ENCODE measurements at places on chromosomes 6 and 20.

DNA sequence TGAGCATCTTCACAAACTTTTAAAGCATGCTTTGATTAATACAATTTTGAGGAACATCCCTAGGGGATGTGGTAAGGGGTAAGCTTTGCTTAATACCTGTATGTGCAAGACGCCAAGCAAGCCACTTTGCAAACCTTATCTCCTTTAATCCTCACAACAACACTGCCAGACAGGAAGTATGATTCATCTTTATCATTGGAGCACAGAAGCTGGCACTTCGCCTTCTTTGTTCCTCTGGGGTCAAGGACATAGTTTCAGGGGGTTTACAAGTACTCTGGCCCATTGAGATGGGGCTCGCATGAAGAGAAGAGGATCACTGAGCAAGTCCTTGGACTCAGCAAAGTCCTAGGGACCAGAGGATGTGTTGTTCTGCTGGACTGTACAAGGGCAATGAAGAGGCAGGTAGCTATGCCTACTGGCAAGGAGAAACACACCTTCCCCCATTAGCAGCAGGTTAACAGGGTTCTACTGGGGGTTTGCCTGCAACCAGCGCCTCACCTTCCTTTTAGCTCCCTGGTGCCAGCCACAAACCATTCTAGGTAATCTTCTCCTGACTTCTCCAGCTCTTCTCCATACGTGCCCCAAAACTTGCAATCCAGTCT lies 8.8 kb downstream of the TMEM244 start:
- DNase-seq = no peak

DNA sequence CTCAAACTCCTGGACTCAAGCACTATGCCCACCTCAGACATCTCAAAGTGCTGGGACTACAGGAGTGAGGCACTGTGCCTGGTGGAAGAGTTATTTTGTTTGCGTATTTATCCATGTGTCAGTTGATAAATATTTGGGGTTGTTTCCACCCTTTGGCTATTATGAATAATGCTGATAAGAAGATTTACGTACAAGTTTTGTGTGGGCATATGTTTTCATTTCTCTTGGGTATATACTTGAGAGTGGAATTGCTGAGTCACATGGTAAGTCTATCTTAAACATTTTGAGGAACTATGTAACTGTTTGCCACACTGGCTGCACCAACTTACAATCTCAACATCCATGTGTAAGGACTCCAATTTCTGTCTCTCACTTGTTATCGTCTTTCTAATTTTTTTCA lies 200.3 kb downstream of the RNGTT start:
- no peak for DNase-seq

DNA sequence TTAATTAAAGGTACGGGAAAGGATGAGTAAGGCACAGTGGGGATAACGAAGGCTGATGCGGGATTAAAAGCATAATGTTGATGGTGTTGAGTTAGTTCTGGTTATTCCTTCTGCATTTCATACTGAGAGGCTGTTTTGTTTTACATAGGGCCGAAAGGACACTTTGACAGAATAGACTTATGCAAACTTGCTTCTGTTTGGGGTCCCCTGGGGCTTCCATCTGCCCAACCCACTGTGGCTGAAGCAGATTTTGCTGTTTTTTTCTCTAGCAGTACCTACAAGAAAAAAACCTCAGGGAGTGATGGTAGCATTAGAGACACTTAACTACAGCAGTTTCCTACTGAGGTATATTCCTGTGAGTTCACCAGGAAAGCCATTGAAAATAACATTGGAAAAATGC lies 136.1 kb upstream of the SUPT3H start:
- DNase-seq = no peak

GRCh38 chr20:43746344-43747137 lies 19.7 kb upstream of the GTSF1L start:
- no peak for DNase-seq

DNA sequence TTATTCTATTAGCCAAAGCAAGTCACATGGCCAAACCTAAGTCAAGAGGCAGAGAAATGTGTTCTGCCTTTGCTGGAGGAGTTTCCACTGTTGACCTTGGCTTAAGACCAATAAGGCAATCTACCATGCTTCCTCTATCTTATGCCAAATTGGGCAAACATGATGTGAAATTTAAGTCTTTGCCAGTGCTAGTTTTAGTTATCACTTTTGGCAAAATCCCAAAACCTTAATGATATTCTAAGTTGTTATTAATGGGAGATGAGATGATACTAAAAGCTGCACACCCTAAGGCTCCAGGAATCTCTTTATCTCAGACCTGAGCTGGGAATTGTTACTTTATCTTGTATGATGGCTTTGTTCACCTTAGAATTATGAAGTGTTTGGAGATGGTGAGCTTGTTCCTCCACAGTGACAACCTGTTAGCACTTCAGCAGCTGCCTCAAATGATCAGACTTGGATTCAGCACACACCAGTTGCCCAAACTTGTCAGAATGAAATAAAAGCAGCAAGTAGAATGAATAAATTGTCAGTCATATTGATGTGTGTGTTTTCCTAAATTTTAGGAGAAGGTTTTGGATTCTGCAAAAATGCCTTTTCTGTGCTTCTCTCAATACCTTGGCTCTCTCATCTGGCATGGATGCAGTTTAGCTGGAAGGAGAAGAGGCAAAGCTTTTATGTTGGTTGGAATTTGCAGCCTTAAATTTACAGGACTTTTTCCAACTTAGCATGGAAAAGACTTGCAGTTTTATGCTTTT lies 49.3 kb downstream of the RIN2 start:
- no peak for DNase-seq

- no peak for DNase-seq
These were observed 8.3 kb downstream of the CCM2L start for GRCh38 chr20:32018269-32019155.

DNA sequence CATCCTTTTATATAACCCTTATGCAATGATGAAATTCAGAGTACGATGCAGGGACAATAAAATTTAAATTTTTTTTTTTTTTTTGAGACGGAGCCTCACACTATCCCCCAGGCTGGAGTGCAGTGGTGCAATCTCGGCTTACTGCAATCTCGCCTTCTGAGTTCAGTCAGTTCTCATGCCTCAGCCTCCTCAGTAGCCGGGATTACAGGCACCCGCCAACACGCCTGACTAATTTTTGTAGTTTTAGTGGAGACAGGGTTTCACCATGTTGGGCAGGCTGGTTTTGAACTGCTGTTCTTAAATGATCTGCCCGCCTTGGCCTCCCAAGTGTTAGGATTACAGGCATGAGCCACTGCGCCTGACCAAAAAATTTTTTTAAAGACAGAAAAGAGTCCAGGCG lies 15.2 kb downstream of the MTO1 start:
- no peak for DNase-seq

DNA sequence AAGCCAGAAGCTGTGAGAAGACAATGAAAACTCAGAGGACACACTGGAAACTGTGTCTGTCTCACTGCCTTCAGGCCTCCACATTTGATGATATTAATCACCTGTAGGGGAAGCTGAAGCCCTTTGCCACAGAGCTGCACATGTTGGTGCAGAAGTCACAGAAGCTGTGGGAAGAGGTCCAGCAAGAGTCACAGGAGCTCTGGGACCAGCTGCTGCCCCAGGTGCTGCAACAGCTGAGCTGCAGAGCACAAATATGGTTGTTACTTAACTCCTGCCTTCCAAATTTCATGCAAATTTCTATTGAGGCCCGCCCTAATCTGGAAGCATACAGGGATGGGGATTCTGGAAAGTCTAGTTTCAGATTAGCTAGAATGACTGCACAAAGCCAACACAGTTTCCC lies 169.3 kb downstream of the OGFRL1 start:
- DNase-seq = no peak

DNA sequence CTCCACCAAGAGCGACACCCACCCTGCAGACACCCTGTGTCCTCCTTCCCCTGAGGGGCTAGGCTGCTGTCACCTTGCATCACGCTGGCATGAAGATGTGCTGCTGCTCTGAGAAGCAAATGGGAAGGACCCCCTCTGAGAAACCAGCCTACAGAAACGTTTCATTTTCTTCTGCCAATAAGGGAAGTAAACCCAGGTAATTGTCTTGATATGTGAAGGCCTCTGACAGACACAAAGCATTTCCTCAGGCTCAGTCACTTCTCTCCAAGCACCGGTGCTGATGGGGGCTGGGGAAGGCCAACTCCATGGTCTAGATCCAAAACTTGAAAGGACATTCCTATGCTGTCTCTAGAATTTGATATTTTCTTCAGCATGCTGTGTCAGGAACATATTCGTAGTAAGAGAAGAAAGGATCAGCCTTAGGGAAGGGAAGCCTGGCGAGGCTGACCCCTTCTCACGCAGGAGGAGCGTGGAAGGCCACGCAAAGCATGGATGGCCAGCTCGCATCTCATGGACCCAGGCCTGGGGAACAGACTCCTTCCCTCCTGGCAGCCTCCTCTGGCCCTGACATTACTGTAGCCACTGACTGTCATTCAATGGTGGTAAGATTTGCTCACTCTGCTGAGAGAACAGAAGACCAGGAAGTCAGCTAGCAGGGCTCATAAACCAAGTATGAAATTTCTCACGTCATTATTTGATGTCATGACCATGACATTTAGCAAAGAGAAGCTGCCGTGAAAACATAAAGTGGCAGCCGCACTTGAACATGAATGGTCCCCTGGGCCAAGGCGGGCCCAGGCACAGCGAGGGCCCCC lies 20.4 kb downstream of the ACSS1 start:
- DNase-seq = no peak

DNA sequence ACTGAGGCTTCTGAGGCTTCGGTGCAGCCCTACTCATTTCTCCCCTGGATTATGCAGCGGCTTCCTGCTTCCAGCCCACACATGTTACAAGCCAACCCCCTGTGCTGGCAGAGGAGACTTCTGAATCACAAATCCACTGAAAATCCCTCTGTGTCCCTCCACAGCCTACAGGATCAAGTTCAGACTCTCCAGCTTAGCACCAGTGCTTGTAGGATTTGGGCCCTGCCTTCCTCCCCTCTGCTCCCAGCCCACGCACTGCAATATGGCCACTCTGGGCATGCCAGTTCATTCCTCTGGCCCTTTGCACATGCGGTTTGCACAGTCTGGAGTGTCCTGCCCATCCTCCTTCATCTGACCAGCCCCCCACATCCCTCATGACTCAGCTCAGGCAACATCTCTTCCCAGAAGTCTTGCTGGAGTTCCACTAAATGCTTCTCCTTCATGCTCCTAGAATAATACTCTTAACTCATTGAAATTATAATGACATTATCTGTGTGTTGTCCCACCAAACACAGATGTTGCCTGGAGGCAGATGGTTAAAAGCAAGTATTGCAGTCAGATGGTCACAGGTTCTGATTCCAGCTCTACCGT lies 15.9 kb upstream of the MDGA1 start:
- no peak for DNase-seq

DNA sequence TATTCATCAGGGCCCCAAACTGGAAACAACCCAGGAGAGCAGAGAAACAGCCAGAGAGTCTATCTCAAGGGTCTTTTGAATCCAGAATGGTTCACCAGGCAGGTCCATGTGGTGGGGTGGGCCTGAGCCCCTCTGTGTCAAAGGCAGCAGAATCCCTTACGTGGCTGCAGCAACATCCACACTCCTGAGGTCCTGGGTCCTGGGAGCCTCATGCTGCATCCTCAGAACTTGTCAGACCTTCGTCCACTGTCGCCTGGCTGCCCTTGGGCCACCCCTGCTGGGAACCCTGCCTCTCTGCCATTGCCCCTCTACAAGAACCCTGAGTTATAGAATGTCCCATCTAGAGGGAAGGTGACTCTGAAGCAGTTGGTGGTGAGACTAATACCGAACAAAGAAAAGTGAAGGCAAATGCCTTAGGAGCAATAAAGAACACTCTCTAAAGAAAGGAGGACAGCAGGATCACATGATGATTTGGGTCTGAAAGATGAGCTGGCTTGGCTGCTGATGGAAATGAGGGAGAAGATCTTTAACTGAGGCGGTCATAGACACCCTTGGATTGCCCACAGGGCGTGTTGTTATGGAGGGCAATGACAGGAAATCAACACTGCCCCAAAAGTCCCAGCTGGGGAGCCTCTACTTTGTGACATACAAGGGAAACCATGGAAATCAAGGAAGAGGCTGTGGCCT lies 161.2 kb downstream of the SYNDIG1 start:
- no peak for DNase-seq

DNA sequence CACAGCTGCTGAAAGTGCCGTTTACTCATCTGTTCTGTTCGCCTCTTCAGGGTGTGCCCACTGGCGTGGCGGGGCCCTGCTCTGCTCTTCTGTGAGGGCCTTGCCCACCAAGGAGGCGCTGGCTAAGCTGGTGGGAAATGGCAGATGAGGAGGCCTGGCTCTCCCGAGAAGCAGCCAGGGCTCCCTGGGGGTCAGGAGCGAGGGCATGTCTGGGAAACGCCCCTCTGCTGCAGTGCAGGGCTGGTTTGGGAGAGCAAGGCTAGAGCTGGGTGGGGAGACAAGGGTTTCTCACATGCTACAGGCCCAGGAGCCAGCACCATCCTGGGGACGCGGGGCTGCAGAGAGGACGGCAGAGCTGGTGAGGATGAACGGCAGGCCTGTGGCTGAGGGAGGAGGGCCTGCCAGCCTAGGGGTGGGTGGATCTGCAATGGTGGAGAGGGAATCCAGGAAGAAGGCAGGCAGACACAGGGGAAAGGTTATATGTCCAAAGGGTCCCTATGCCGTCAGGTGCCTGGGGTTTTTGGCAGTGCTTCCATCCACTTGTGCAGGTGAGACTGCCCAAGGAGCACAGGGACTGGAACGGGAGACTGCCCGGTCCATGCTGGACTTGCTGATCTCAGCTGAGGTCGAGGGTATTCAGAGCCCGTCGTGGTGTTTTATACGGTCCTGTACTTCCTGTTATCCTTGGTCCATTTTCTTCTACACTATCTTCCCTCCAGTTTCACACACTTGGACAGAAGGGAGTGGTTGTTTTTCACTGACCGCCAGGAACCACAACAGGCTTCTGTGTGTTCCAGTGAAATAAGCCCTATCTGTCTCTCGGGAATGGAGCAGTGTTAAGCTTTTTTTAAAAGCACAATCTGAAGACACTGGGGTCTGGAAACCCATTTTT lies 119.2 kb downstream of the SYCP2 start:
- no peak for DNase-seq

GRCh38 chr20:22353586-22353985 lies 230.8 kb downstream of the FOXA2 start:
- no peak for DNase-seq

GRCh38 chr6:123771126-123771525 lies 32.5 kb upstream of the NKAIN2 start:
- no peak for DNase-seq

GRCh38 chr20:35305682-35306556 lies 13.7 kb upstream of the FAM83C start:
- DNase-seq = peak; percentile 98

DNA sequence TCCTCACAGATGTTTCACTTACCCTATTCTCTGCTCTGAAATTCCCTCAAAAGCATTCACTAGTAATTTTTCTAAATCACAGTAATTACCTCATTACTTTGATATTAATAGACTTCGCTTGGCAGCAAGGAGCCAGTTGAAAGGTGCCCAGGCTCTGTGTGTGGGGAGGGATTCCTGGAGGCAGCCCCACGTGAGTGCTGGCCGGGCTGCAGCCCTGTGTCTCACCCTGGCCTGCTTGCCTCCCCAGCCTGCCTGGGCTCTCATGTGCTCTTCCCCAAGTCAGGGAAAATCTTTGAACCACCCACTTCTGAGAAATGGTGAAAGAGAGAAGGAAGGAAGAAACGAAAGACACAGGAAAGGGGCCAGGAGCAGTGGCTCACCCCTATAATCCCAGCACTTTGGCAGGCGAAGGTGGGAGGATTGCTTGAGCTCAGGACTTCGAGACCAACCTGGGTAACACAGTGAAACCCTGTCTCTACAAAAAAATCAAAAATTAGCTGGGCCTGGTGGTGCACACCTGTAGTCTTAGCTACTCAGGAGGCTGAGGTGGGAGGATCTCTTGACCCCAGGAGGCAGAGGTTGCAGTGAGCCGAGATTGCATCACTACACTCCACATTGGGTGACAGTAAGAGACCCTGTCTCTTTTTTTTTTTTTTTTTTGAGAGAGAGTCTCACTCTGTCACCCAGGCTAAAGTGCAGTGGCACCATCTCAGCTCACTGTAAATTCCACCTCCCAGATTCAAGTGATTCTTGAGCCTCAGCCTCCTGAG lies 20.0 kb upstream of the SNTA1 start:
- DNase-seq = no peak
